ENCODE measurements at places on chromosomes 5 and 9.

DNA sequence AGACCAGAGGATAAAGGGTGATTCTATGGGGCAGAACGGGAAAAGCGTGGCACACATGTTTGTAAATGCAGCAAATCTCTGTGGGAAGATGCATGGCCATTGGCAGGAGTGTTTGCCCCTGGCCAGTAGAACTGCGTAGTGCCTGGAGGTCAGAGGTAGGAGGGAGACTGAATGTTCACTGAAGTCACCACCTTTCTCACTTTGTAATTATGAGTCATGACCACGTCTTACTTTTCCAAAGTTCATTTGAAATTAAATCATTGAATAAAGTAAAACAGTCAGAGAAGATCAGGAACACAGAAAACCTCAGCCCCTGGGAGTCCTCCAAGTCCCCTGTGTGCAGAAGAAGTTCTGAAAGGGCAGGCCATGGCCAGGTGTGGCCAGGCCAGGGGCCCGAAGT is 4.6 kb downstream of the PTGES start:
- DNase-seq = no peak

DNA sequence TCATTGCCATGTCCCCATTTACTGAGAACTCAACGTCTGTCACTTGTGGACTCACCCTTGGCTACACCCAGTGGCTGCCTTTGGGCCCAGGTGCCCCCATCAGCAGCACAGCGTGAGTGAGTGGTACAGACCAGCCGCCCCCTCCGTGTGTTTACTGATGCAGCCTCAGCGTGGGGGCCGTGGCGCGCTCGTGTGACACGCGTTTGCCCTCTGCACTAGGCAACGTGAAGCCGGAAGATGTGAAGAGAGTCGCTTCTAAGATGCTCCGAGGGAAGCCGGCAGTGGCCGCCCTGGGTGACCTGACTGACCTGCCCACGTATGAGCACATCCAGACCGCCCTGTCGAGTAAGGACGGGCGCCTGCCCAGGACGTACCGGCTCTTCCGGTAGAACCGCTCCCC is 12.4 kb downstream of the PMPCA start:
- DNase-seq = no peak

GRCh38 chr9:124215368-124215910 is 42.3 kb upstream of the NEK6 start:
- no peak for DNase-seq

DNA sequence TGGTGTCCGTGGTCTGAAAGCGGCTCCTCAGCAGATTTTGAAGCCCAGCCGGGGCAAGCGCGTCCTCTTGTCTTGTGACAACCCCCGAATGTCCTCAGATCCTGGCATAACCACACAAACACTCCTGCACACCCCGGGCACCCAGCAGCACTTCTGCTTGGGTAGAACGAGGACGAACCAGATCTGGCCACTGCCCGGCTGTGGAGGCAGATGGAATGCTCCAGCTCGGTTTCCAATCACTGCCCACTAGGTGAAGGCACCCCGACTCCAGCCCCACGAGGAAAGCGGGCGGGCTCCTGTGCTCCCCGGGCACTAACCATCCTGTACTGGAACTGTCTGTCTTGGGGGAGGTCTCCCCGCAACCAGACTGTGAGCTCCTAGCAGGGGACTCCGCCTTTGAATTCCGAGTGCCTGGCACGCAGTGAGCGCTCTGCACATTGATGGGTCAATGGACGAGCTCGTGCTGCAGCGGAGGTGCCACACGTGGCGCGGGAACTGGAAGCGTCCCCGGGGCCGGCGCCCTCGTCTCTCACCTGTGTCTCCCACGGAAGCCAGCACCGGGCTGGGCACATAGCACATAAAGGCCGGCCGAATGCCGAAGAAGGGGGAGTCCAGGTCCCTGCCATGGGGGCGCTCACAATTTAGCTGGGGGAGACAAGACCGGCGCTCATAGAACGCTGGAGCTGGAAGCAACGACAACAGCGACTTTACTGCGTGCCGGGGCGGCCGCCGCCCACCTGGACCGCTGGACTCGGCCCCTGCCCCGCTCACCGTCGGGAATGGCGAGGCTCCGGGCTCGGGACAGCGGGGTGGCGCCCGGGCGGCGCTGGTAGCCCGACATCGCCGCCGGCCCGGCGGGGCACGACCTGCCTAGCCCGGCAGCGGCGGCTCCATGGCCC is 608 bp downstream of the ENTR1 start:
- no peak for DNase-seq

DNA sequence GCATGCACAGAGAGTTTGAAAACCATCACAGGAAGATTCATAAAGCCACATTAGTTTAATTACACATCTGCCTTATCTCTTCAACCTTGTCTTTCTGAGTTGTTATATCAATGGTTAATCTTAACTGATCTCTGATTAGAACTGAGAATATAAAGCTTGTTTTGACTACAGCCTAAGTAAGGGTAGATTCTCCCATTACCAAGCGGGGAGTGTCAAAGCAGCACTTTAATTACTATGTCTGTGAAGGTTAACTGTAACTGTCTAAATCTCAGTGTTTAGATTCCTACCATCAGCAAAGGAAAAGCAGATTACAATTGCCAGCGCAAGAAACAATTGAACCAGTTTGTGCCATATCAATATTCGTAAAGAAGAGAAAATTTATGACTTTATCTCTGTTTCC is 348.7 kb downstream of the CDH12 start:
- DNase-seq = no peak

- no peak for DNase-seq
These were observed 4.9 kb downstream of the PCDHGC5 start for GRCh38 chr5:141493500-141494422.

- DNase-seq = no peak
These were observed 64.8 kb upstream of the SLC1A1 start for GRCh38 chr9:4425319-4426045.

DNA sequence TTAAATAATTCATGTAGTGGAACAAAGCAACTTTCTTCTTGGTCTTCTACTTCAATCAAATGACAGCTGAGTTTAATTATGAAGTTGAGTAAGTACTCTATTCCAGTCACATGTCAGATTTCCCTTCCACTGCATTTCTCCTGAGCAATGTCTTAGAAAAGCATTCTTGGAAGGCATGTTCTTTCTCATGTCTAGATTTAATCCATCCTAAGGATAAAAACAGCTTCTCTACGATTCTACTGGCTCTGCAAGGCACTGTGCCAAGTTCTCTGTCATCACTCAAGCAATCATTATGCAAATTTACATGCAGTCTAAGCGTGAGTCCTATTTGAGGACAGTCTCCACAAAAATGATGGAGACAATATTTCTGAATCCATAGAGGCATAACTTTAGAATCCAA is 142.4 kb downstream of the YIPF5 start:
- DNase-seq = no peak

GRCh38 chr9:86924206-86924605 is 23.1 kb downstream of the GAS1 start:
- DNase-seq = no peak

GRCh38 chr5:9156282-9156681 is 389.6 kb downstream of the SEMA5A start:
- DNase-seq = no peak

GRCh38 chr5:11904265-11904906 is at the start of gene CTNND2:
Gene CTNND2 (minus strand): TSS chr5:11904446. CDS start chr5:11903853, 593 bp downstream.
- DNase-seq = peak; percentile 53

DNA sequence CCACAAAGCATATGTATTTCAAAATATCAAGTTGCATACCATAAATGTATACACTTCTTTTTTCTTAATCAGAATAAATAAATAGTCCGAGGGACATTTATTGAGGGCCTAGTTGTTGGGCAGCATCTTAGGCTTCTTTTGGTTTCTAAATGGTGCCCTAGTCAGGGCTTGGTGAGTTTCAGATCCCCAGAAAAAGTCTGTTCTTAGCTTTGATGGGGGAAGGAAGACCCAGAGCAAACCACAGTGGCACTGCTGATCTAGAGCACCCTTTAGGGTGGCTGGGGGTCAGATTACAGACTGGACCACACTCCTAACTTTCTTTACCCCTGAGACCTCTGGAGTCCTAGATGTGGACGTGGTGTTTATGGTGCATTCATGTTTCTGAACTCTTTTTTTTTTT is 97.8 kb downstream of the C9orf152 start:
- DNase-seq = no peak

- DNase-seq = no peak
These were observed 61.2 kb downstream of the NUP214 start for GRCh38 chr9:131186622-131187021.

DNA sequence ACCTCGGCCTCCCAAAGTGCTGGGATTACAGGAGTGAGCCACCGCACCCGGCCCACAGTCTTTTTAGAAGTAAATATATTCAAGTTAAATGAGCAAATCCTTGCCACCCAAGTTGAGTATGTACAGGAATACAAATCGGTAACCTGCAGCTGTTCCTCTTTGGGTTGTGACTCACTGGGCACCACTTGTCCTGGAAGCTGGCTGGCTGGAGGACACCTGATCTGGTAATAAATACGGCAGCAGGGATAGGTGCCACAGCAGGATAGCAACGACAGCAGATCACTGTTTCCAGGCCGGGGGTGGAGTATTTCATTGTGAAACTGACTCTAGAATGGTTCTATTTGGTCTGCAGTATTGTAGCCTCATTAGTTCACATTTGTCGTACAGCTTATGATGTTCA is 35.7 kb upstream of the SLC36A2 start:
- DNase-seq = no peak

GRCh38 chr5:97142521-97143254 is at the start of gene LIX1:
Gene LIX1 (minus strand): TSS chr5:97142611. CDS start chr5:97142576, 35 bp downstream.
- peak; percentile 14 for DNase-seq

DNA sequence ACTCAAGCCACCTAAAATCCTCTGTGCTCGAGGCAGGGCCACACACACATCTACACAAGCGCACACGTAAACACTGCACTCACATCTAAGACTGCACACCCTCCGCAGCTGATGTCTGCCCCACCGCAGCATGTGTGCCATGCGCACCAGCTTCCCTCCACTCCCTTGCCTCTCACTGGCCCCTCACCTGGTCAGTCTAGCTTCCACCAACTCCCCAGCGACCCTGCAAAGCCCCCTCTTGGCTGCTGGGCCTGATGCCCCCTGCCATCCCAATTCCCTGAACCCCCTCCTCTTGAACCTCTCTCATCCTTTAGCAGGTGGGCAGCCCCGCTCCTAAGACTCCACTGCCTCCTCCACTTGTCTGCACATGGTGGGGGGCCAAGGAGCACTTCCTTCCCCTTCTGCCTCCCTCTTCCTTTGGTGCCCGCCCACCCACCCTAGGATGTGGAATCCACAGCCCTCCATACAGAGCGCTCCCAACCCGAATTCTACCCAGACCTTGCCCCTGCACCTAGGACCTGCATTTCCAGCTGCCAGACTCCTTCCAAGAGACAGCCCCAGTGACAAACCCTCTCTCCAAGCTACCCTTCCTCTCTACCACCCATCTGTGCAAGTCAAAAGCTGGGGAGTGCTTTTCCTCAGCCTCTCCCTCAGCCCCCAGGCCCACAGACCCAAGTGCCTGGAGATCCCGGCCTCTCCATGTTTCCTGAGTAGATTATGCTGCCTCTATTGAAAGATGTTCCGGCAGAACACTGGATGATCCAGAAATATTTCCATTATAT is 23.9 kb downstream of the ADAMTS2 start:
- DNase-seq = no peak

GRCh38 chr9:37534901-37535300 is 41.3 kb downstream of the FBXO10 start:
- DNase-seq = no peak

DNA sequence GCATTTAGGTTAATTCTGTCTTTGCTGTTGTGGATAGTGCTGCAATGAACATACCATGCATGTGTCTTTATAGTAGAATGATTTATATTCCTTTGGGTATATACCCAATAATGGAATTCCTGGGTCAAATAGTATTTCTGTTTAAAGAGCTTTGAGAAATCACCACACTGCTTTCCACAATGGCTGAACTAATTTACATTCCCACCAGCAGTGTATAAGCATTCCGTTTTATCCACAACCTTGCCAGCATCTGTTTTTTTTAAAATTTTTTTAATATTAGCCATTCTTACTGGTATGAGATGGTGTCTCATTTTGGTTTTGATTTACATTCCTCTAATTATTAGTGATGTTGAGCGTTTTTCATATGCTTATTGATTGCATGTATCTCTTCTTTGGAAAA is 15.5 kb upstream of the TARS1 start:
- DNase-seq = no peak

DNA sequence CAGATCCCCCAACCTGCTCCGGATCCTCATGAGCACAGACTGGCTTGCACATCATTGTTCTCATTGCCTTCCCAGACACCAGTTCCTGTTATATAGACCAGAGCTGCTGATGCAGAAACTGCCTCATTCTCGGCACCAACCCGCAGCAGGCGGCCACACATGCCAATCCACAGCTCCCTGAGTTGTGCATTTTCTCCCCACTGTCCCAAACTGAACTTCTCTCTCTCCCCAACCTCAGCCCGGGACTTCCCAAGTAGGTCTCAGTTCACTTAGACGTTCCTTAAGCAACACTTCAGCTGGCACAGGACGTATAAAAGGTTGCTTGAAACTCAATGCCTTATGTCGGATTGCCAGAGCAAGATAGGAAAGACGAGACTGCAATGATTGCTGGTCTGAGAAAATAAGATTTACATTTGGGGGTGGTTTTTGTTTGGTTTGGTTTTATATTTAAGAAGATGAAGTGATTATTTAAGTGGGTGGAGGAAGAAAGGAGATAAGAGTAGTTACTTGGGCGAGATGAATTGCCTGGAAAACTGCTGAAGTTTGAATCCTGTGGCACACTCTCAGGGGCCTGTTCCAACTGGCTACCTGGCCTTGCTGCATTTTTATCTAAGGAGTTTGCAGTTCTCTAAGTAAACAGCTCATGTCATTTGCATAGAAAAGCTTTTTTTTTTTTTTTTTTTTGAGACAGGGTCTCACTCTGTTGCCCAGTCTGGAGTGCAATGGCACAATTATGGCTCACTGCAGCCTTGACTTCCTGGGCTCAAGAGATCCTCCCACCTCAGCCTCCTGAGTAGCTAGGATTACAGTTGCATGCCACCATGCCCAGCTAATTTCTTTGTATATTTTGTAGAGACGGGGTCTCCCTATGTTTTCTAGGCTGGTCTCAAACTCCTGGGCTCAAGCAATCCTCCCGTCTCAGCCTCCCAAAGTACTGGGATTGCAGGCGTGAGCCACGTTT is 155.4 kb downstream of the GOLPH3 start:
- DNase-seq = no peak

GRCh38 chr5:90022002-90022710 is 387.4 kb downstream of the CETN3 start:
- no peak for DNase-seq

GRCh38 chr5:16542236-16542635 is 74.6 kb downstream of the RETREG1 start:
- no peak for DNase-seq

- no peak for DNase-seq
These were observed 91.6 kb downstream of the FBXW11 start for GRCh38 chr5:171914726-171915338.

DNA sequence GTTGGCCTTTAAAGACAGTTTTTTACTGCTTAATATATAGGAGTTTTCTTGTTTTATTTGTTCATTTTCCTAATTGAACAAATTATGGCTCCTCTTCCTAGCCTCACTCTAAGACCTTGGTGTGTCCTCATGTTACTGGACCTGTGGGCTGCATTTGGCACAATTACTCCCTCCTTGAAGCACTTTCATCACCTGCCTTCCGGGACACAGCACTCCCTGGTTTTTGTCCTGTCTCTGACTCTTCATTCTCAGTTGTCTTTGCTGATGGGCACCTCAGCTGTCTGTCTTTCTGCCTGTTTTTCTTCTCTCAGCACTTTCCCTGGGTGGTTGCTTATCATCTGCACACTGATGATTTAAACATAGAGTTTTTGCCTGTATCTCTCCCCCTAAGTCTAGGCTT is 13.6 kb downstream of the GTF3C4 start:
- no peak for DNase-seq

Data from mucosa of gallbladder (tissue), 1 donor.